ENCODE measurements at places on chromosomes 5 and 9.

- DNase-seq = no peak
Observed at GRCh38 chr5:89270901-89271300, 387.9 kb upstream of the MEF2C start.

DNA sequence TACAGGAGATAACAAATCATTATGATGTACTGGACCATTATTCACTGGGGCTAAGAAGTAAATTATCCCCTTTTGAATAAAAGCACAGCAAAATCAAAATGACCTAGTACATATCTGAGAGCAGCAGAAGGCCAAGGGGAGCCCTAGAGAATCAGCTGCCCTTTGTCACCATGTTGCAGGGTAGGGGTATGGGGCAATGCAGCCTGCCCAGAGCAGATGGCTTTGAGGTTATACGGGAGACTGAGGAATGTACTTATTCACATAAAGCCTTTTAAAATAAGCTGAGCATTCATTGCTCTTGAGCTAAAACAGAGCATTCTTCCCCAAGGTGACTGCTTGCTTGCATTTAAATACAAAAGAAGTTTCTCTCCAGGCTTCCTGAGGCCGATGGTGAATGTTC is 2.6 kb upstream of the TNFAIP8 start:
- DNase-seq = no peak

DNA sequence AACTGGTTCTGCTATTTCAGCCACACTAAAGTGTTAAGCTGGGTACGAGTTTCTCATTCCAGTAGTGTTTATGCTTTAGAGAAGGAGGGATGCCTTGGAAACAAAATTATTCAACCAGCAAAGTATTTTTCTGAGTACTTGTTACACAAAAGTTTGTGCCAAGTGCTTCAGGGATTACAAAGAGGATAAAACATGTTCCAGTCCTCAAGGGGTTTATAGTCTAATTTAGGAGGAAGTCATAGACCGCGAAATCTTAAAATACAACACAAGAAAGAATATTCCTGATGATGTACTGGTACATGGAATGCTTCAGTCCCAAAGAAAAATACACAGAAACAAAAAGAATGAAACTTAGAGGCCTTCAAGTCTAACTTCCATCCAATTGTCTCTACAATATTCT is 85.4 kb upstream of the NR4A3 start:
- DNase-seq = no peak

GRCh38 chr5:145925353-145925752 is 11.0 kb upstream of the SH3RF2 start:
- no peak for DNase-seq

- no peak for DNase-seq
Observed at GRCh38 chr9:21830589-21830988, 28.2 kb downstream of the MTAP start.

GRCh38 chr9:83413367-83413766 is 124.8 kb downstream of the FRMD3 start:
- DNase-seq = no peak

- DNase-seq = no peak
Observed at GRCh38 chr9:113668061-113668460, 204.5 kb downstream of the RGS3 start.

Data from NCI-H345 (cell line).